Endothelial cell of umbilical vein (primary cell): ENCODE measurements at places on chromosomes 3 and 15. TPM values are rescaled to one million over a fixed set of nuclear protein-coding genes. Genes with fewer than 3 reads are reported as not detected.

GRCh38 chr3:47578691-47579632 lies at the start of gene CSPG5:
Gene CSPG5 (minus strand): TSS chr3:47578865. CDS start chr3:47578693, 172 bp downstream.
- no peaks in the 10 kb centered on the region for H3K36me3 ChIP-seq
- no peak within 1 kb of the TSS for H3K27ac ChIP-seq
- H3K4me1 ChIP-seq, result no peaks in the 10 kb centered on the region
- DNase-seq, result no peak

- H3K4me3 ChIP-seq, result no peak overlapping the region
- no peak overlapping the region for H3K27ac ChIP-seq
- no peak for DNase-seq
- no peaks in the 10 kb centered on the region for H3K36me3 ChIP-seq
These were observed 371.9 kb upstream of the TBL1XR1 start for GRCh38 chr3:177569193-177569592.

DNA sequence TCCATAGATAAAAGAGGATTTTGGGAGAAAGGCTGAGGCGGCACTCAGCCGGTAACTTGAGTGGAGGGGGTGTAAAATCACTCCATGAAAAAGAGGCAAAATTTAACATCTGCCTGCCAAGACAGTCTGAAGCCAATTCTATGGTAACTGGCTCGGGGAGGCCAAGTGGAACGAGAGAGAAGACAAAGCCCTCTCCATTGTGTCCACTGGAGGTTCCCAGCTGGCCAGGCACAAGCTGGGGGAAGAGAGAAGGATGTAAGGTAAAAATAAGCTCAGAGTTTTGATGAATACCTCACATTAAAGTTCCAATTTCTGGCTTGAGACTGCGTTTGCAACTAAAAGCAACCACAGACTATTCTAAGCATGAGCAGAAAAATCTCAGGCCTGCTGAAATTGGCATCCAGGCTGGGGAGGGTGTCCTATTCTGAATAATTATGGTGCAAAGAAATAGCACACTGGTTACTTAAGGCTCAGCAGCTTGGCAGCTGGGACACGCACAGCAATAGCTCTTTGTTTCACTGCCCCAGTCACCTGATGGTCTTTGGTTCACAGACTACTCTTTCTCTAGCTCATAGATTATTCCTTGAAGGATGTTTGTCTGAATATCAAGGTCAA lies 48.8 kb downstream of the CHRD start:
- H3K4me1 ChIP-seq, result no peaks in the 10 kb centered on the region
- no peaks in the 10 kb centered on the region for H3K36me3 ChIP-seq
- DNase-seq, result no peak
- no peak overlapping the region for H3K27ac ChIP-seq
- H3K4me3 ChIP-seq, result no peak overlapping the region
- H3K27me3 ChIP-seq, result peaks cover 2% of the 10 kb centered on the region

- no peaks in the 10 kb centered on the region for H3K27me3 ChIP-seq
- H3K36me3 ChIP-seq, result no peaks in the 10 kb centered on the region
- DNase-seq, result no peak
- no peak overlapping the region for H3K4me3 ChIP-seq
- H3K4me1 ChIP-seq, result no peaks in the 10 kb centered on the region
These were observed 219.3 kb upstream of the TTC14 start for GRCh38 chr3:180382638-180383180.

GRCh38 chr3:5464649-5465048 lies 277.1 kb downstream of the EDEM1 start:
- H3K27me3 ChIP-seq, result no peaks in the 10 kb centered on the region
- H3K36me3 ChIP-seq, result no peaks in the 10 kb centered on the region
- H3K4me1 ChIP-seq, result no peaks in the 10 kb centered on the region
- no peak for DNase-seq
- H3K4me3 ChIP-seq, result no peak overlapping the region

DNA sequence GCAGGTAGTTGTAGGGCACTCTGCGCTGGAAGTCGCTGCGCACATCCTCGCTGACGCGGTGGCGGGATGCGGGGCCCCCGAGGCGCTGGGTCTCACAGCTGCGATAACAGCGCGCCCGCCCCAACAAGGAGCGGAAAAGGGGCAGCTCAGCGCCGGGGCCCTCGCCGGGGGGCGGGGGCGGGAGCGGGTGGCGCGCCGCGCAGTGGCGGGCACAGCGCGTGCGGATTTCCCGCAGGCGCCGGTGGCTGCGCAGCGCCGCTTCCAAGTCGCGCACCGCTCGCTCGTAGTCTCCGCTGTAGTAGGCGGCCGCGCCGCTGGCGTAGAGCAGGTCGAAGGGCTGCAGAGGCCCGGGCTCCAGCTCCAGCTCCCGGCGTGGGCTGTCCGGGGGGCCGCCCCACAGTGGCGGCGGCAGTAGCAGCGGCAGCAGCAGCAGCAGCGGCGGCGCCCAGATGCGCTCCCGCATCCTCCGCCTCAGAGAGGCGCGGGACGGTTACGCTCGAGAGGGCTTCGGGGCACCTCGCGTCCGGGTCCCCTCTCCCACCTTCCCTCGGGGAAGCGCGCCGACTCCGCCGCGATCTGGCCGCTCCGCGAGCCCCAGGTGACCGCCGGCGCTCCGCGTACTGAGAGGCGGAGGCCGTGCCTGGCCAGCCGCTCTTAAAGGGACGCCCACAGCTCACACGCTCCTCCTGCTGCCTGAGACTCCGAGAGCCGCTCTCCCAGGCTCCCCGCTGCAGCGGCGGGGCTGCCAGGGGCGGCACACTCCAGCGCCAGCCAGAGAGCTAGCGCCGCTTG lies at the start of gene P3H2:
P3H2 (minus strand) TSS at position 629 of the 792 bp plus-strand sequence; CDS start at position 463, 166 bp downstream.
- H3K4me1 ChIP-seq, result peaks cover 9% of the 10 kb centered on the region
- H3K27ac ChIP-seq, result peak within 1 kb of the TSS; percentile 51
- DNase-seq, result peak; percentile 93
- H3K27me3 ChIP-seq, result peaks cover 2% of the 10 kb centered on the region
- no peaks in the 10 kb centered on the region for H3K36me3 ChIP-seq

GRCh38 chr15:87620393-87620792 lies 636.1 kb downstream of the NTRK3 start:
- H3K4me3 ChIP-seq, result no peak overlapping the region
- H3K27me3 ChIP-seq, result no peaks in the 10 kb centered on the region
- no peak for DNase-seq
- H3K4me1 ChIP-seq, result peaks cover 11% of the 10 kb centered on the region
- no peaks in the 10 kb centered on the region for H3K36me3 ChIP-seq

GRCh38 chr3:177377166-177377565 lies 179.9 kb upstream of the TBL1XR1 start:
- DNase-seq, result no peak
- H3K27me3 ChIP-seq, result no peaks in the 10 kb centered on the region
- no peaks in the 10 kb centered on the region for H3K4me1 ChIP-seq
- H3K4me3 ChIP-seq, result no peak overlapping the region
- H3K27ac ChIP-seq, result no peak overlapping the region

- H3K4me1 ChIP-seq, result no peaks in the 10 kb centered on the region
- no peak overlapping the region for H3K4me3 ChIP-seq
- H3K27me3 ChIP-seq, result no peaks in the 10 kb centered on the region
These were observed 9.8 kb upstream of the PRR23E start for GRCh38 chr3:127182848-127183714.

DNA sequence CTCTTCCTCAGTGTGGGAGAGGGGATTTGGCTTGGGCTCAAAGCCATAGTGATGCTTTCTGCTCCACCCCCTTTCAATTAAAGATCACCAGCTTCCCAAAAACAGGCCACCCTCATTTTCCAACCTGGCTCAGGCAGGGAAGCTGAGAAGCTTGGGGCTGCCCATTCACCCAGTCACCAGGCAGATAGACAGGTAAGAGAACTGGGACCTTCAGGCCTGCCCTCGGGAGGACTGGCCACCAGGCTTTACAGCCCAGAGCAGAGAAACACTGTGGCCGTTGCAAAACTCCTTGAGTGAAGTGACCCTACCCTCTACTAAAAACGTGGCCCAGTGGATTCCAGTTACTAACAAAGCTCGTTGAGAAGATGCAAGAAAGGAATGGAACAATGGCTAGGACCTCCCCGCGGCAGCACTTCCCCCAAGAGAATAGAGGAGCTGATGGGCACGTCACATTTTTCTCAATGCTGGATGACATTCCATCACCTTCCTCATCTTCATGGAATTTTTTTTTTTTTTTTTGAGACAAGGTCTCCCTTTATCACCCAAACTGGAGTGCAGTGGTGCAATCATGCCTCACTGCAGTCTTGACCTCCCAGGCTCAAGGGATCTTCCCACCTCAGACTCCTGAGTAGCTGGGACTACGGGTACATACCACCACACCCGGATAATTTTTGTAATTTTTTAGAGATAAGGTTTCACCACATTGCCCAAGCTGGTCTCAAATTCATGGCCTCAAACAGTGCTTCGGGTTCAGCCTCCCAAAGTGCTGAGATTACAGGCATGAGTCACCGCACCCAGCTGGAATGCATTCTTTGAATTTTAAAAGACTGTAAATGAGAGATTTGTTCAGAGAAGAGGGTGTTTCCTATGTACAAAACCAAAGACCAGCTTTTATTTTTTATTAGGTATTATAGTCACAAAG lies 37.9 kb downstream of the LIPC start:
- H3K27me3 ChIP-seq, result no peaks in the 10 kb centered on the region
- H3K27ac ChIP-seq, result no peak overlapping the region
- H3K36me3 ChIP-seq, result no peaks in the 10 kb centered on the region
- peaks cover 16% of the 10 kb centered on the region for H3K4me1 ChIP-seq

GPR176 gene
- 35.3 and 39.8 TPM in 2 replicates for total RNA-seq

FAM107A gene
- 8.2 and 10.7 TPM in 2 replicates for total RNA-seq

IGF2BP2 gene
- 122 and 130 TPM in 2 replicates for total RNA-seq

CTXND1 gene
- total RNA-seq, result not detected in 2 replicates

TMEM207 gene
- not detected in 2 replicates for total RNA-seq
